ENCODE measurements at places on chromosomes 7 and 10.

DNA sequence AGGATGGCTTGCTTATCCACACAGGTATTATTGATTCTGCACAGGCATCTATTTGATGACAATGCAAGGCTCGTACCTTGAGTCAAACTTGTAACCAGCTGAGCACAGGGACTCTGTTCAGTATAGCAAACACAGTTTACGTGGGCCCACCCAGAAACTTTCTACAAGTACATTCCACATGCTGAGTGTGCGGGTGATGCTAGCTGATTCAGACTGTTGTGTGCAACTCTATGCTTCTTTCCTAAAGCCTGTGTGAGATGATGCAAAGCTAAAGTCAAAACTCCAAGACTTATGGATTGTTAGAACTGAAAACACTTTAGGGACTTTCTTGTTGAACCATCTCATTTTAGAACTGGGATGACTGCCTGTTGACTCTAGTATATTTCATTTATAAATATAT is 21.5 kb upstream of the CALD1 start:
- H3K4me3 ChIP-seq = no peak overlapping the region
- DNase-seq = no peak
- no peaks in the 10 kb centered on the region for H3K36me3 ChIP-seq
- H3K27ac ChIP-seq = no peak overlapping the region
- no peaks in the 10 kb centered on the region for H3K4me1 ChIP-seq

GRCh38 chr10:63217120-63217605 is 84.0 kb downstream of the NRBF2 start:
- no peak overlapping the region for H3K4me3 ChIP-seq
- H3K27ac ChIP-seq = no peak overlapping the region
- peaks cover 11% of the 10 kb centered on the region for H3K36me3 ChIP-seq

GRCh38 chr10:72092987-72093386 is 4.6 kb upstream of the SPOCK2 start:
- no peak overlapping the region for H3K4me3 ChIP-seq
- peaks cover 14% of the 10 kb centered on the region for H3K4me1 ChIP-seq
- peaks cover 11% of the 10 kb centered on the region for H3K27me3 ChIP-seq
- DNase-seq = no peak
- no peak overlapping the region for H3K27ac ChIP-seq

DNA sequence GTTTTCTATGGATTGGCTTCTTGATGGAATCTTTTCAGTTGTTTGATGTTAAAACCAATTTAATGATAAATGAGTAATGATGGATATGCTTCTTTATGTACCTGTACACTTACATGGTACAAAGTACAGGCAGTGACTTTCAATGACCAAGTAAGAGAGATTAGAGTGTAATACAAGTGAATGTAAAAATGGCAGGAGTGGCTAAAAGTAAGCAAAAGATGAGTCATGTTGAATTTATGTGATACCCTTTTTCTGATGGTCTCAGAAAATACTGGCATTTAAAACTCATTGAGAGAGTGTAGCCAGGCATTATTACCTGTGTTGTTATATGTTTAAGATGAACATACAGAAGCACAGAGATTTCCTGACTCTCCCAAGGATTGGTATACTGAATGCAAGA is 97.1 kb downstream of the GPR85 start:
- H3K4me3 ChIP-seq = no peak overlapping the region
- H3K27me3 ChIP-seq = no peaks in the 10 kb centered on the region
- no peak overlapping the region for H3K27ac ChIP-seq
- DNase-seq = no peak
- H3K36me3 ChIP-seq = no peaks in the 10 kb centered on the region

DNA sequence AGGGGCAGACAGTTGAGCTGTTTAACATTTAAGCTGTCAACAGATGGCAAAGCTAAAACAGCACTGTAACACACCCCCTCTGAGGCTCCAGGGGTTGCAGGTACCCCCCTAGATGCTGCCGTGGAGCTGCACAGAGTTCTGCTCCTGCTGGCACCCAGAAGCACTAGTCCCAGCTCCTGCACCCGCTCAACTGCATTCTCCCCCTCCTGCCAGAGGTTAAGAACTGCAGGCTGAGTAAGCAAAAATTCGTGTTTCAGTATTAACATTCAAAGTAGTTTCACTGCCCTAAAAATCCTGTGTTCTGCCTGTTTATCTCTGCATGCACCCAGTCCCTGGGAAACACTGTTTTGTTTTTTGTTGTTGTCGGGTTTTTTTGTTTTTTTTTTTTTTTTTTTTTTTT is 790.8 kb upstream of the KCND2 start:
- no peak overlapping the region for H3K4me3 ChIP-seq
- no peaks in the 10 kb centered on the region for H3K27me3 ChIP-seq
- no peaks in the 10 kb centered on the region for H3K36me3 ChIP-seq
- no peak overlapping the region for H3K27ac ChIP-seq

DNA sequence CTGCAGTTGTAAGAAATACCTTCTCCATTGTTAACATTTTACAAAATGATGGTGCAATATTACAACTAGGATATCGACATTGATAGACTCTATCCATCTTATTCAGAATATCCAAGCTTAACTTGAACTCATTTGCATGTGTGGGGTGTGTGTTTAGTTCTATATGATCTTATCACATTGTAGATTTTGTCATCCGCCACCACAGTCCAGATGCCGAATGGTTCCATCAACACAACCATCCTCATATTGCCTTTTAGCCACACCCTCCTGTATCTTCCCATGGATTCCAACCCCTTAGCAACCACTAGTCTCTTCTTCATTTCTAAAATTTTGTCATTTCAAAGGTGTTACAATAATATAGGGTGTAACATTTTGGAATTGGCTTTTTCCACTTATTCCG is 452.9 kb upstream of the AKR1E2 start:
- DNase-seq = no peak
- peaks cover 4% of the 10 kb centered on the region for H3K4me1 ChIP-seq
- no peak overlapping the region for H3K27ac ChIP-seq
- no peak overlapping the region for H3K4me3 ChIP-seq
- peaks cover 36% of the 10 kb centered on the region for H3K27me3 ChIP-seq

DNA sequence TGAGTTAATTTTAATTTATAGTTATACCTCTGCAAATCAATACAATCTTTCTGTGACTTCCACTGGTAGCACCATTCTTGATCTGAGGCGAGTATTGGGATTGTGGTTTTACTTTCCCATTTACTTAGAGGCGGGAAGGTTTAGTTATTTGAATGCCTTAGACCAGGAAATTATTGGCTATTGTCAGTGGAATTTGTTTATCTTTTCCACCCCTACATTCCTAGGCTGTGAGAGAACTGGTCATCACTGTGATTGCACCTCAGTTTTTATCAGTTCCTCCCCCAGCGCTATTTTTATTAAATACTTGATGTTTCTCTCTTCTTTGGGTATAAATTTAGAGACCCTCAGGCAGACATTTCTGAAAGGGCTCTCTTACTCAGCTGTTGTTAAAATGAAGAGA is 29.9 kb downstream of the CDK14 start:
- peak overlapping the region; percentile 97 for H3K27ac ChIP-seq
- H3K27me3 ChIP-seq = no peaks in the 10 kb centered on the region
- no peak for DNase-seq
- no peaks in the 10 kb centered on the region for H3K36me3 ChIP-seq

- H3K4me1 ChIP-seq = peaks cover 14% of the 10 kb centered on the region
- no peaks in the 10 kb centered on the region for H3K27me3 ChIP-seq
- no peak overlapping the region for H3K27ac ChIP-seq
- no peaks in the 10 kb centered on the region for H3K36me3 ChIP-seq
- H3K4me3 ChIP-seq = no peak overlapping the region
Measured at GRCh38 chr7:1331561-1332467, 99.1 kb downstream of the UNCX start.

- no peak overlapping the region for H3K27ac ChIP-seq
- no peaks in the 10 kb centered on the region for H3K27me3 ChIP-seq
- H3K4me3 ChIP-seq = no peak overlapping the region
- no peaks in the 10 kb centered on the region for H3K36me3 ChIP-seq
Measured at GRCh38 chr7:43039346-43039745, 73.1 kb upstream of the HECW1 start.

GRCh38 chr10:87524296-87524695 is 19.6 kb downstream of the MINPP1 start:
- H3K4me1 ChIP-seq = no peaks in the 10 kb centered on the region
- no peaks in the 10 kb centered on the region for H3K27me3 ChIP-seq
- H3K4me3 ChIP-seq = no peak overlapping the region
- no peak for DNase-seq
- H3K36me3 ChIP-seq = no peaks in the 10 kb centered on the region
- H3K27ac ChIP-seq = no peak overlapping the region

- no peak overlapping the region for H3K27ac ChIP-seq
- H3K4me1 ChIP-seq = no peaks in the 10 kb centered on the region
- H3K27me3 ChIP-seq = peaks cover 41% of the 10 kb centered on the region
- no peak for DNase-seq
Measured at GRCh38 chr10:124313374-124313773, 105.3 kb downstream of the OAT start.

DNA sequence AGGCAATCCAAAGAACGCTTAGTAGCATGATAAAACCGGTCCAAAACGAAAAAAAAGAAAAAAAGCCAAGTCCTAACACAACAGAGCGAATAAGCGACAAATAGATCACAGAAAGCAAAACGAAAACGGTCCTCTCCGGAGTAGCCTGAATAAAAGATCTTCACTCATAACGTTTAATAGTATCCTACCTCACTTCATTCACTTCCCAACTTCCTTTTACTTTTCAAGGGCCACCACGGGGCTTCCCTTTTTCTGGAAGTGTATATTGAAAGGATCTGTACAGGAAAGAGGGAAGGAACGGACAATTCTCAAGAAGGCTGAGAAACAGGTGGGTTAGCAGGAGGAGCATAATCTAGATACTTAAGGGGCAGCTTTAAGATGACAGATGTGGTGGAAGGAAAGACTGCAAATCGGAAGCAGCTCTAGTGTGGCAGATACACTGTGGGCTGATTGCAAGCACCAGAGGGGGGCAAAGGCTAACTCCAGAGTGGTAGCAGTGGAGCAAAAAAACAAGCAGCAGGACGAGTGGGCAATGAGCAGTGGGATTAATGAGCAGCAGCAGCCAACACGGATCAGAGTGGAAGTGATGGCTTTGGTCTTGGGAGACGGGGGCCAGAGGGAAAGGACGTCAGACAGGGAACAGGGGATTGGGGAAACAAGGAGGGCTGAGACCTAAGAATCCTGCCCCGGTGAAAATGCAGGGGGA is 866 bp downstream of the CNOT4 start:
- H3K27me3 ChIP-seq = no peaks in the 10 kb centered on the region
- peak overlapping the region; percentile 95 for H3K27ac ChIP-seq
- H3K4me1 ChIP-seq = peaks cover 13% of the 10 kb centered on the region

- no peak for DNase-seq
- H3K27me3 ChIP-seq = no peaks in the 10 kb centered on the region
- peak overlapping the region; percentile 51 for H3K4me3 ChIP-seq
- peak overlapping the region; percentile 82 for H3K27ac ChIP-seq
Measured at GRCh38 chr10:25017154-25017590, 760 bp downstream of the THNSL1 start.

DNA sequence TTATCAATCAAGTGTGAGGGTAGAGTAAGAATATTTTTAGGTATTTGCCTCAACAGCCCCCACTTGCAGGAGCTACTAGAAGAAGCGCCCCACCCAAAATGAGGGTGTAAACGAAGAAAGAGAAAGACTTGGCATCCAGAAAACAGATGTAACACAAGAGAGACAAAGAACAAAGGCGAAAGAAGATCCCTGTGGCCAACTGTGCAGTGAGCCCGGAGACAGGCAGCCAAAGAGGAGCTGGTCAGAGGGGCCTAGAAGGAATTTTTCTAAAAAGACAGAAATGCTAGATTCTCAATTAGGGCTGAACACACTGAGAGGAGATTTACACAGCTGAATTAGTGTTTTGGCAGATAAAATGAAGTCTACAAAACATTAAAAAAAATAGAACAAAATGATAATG is 29.6 kb upstream of the EIF5AL1 start:
- no peak for DNase-seq
- no peaks in the 10 kb centered on the region for H3K27me3 ChIP-seq
- H3K27ac ChIP-seq = no peak overlapping the region

- H3K27me3 ChIP-seq = no peaks in the 10 kb centered on the region
- DNase-seq = no peak
- H3K4me1 ChIP-seq = no peaks in the 10 kb centered on the region
- H3K36me3 ChIP-seq = no peaks in the 10 kb centered on the region
Measured at GRCh38 chr7:16393862-16394422, 27.4 kb downstream of the CRPPA start.

DNA sequence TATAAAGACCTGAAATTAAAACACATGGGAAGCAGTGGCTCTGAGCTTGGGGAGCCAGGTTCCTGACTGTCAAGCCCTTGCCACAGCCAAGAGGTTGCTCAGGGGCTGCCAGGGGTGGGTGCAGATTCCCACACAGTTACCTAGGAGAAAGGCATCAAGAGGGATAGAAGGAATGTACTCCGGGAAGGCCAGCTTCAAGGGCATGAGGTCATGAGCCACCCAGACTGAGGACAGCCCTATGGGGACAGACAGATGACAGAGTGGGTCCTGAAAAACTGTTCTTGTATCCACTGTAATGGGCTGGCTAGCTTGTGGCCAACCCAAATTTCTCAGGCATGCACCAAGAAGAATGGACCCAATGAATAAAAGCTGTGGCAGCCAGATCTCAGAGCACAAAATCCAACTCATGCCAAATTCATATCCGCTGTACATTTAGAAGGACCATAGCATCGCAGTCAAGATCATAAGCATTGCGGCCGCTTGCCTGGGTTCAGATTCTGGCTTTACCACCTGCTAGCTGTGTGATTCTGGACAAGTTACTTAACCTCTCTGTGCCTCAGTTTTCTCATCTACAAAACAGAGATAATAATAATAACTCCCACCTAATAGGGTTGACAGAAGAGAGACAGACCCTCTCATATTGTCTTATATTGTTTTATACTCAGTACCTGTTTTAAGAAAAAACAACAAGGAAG is 44.9 kb upstream of the KCNMA1 start:
- no peaks in the 10 kb centered on the region for H3K27me3 ChIP-seq
- no peak for DNase-seq
- H3K4me3 ChIP-seq = no peak overlapping the region
- H3K36me3 ChIP-seq = no peaks in the 10 kb centered on the region

GRCh38 chr7:71826141-71826540 is 586.0 kb downstream of the CALN1 start:
- no peak overlapping the region for H3K27ac ChIP-seq
- H3K4me1 ChIP-seq = no peaks in the 10 kb centered on the region
- no peaks in the 10 kb centered on the region for H3K27me3 ChIP-seq

DNA sequence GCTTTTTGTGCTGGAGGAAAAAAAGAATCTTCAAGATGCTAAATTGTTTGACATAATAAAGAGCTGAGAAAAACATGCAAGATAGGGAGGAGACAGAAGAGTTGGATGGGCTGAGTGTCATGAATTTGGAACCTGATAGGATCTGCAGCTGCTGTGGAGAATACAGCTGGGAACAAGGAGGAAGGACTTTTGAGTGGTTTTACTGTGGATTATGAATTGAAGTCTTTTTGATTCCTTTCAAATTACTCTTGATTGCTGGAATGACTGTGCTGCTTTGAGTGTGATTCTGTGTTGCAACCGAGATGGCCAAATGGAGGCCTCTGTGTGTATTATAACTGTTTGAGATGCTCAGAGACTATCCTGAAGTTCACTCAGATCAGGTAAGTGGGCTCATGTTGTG is 4.0 kb downstream of the EFCAB10 start:
- no peaks in the 10 kb centered on the region for H3K36me3 ChIP-seq
- H3K27ac ChIP-seq = no peak overlapping the region
- peaks cover 7% of the 10 kb centered on the region for H3K4me1 ChIP-seq
- no peak overlapping the region for H3K4me3 ChIP-seq
- H3K27me3 ChIP-seq = no peaks in the 10 kb centered on the region
- no peak for DNase-seq
